ENCODE measurements at places on chromosomes 12 and 14.

- DNase-seq = no peak
These were observed 271.5 kb upstream of the FKBP4 start for GRCh38 chr12:2523317-2523716.

DNA sequence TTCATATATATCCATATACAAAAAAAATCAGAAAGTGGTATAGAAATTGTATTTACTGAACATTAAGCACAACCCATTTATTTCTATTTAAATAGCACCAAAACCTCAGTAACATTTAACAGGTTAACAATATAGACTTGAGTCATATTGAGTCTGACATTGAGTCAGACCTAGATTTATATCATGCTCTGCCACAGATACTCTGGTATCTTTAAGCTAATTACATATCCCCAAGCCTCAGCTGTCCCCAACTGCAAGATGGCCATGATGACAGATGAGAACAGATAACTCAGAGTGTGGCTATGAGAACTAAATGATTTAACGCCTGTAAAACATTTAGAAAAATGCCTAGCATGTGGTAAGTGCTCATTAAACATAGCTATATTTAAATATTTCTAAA lies 40.3 kb downstream of the IFNG start:
- DNase-seq = no peak

- no peak for DNase-seq
These were observed 5.6 kb upstream of the NIN start for GRCh38 chr14:50836515-50836914.

DNA sequence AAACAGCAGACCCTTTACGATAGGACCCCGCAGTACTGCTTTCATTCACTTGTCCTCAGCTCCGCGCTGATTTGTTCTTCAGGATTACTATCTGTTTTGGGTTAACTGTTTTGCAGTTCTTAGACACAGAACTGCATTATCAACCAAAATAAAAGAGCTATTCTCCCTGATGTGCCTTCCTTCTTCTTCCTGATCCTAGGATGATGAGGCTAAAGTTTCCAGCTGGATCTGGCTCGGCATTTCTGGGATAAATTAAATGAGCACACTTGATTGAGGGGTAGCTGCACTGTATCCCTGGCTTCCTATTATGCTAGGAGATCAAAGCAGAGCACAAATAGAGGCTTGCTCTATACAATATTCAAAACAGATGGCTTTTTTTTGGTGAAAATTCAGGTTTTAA lies 165.7 kb downstream of the FBXL14 start:
- no peak for DNase-seq

GRCh38 chr12:128383357-128383937 lies 116.5 kb downstream of the TMEM132C start:
- DNase-seq = no peak

Data from SIG-M5 (cell line).